ENCODE measurements at places on chromosomes 3 and 15.
A peak's percentile ranks its signal among the peaks of the same experiment; 100 is the strongest.

- no peak for DNase-seq
Measured at GRCh38 chr3:149385617-149386298, 8.3 kb upstream of the TM4SF1 start.

- no peak for DNase-seq
Measured at GRCh38 chr15:31389576-31389975, 62.9 kb downstream of the KLF13 start.

DNA sequence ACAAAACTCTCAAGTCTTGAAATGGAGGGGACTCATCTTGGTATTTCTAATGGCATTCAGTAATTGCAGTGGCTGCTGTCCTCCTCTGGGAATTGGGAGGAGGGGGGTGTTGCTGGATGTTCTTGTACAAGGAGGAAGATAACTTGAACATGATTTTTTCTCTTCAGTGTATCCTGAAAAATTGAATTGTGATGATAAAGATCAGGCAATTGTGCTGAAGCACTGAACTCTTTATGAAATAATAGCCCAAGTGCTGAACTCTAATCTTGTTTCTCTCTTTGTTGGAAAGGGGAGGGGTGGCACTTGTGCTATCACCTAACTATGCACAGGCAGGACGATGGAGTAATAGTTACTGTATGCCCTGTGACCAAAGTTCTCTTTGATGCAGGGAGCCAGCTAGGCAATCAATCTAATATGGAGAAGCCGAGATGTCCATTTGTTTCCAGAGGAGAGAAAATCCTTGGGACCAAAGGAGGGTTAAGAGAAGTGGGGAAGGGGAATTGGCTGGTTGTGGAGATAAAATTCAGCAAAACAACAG, 68.1 kb upstream of the ATP2C1 start:
- no peak for DNase-seq

- no peak for DNase-seq
Measured at GRCh38 chr3:107861904-107862303, 228.9 kb downstream of the CD47 start.

GRCh38 chr3:197514786-197515355, 40.9 kb downstream of the BDH1 start:
- DNase-seq, result no peak

- no peak for DNase-seq
Measured at GRCh38 chr15:68646156-68646555, 67.4 kb downstream of the CORO2B start.

GRCh38 chr3:128996200-128996599, 2.3 kb upstream of the CFAP92 start:
- DNase-seq, result no peak

DNA sequence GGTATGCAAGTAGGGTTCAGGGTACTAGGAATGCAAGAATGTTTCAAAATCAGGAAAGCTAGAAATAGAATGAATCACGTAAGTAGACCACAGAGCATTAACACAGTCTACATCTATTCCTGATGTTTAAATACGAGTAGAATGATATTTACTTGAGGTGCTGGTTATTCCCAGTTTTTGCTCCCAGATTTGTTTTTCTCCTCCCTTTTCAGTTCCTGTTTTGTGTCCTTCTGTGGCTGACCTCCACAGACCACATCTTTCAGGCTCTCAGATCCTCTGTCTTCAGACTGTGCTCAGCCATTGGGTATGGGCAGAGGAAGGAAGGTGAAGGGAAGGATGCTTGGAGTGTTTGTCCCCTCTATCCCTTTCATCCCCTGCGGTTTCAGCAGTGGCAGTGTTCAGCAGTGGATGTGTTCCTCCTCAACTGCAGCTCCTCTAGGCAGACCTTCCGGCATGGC, 276.6 kb downstream of the ZNF621 start:
- DNase-seq, result peak; percentile 50

DNA sequence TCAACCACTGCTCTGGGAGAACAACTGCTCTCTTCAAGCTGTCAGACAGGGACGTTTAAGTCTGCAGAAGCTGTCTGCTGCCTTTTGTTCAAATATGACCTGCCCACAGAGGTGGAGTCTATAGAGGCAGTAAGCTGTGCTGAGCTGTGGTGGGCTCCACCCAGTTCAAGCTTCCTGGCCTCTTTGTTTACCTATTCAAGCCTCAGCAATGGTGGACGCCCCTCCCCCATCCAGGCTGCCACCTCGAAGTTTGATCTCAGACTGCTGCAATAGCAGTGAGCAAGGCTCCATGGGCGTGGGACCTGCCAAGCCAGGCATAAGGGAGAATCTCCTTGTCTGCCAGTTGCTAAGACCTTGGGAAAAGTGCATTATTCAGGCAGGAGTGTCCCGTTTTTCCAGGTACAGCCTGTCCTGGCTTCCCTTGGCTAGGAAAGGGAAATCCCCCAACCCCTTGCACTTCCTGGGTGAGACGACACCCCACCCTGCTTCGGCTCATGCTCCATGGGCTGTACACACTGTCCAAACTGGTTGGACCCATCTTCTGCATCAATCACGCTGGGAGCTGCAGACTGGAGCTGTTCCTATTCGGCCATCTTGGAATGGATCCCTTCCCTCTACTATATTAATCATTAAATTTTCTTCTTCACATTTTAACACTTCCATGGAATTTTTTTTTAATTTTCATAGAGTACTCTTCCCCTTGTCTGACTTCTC, 167.0 kb upstream of the UBE2E2 start:
- DNase-seq, result no peak

DNA sequence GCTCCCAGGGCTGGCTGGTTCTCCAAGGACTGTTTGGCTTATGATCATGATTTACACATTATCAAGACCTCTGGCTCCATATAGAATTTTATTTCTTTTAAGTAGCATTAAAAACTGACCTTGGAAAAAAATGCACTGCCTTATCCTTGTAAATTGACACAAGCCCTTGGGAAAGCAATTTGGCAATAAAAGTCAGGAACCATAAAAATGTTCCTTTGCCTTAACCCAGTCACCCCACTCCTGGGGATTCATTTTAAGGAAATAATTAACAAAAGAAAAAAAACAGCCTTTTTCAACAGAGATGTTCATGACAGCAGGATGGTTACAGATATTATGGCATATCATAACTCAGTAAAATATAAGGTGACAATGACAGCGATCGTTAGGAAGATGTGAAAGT, 51.6 kb upstream of the NR2E3 start:
- no peak for DNase-seq

- DNase-seq, result no peak
Measured at GRCh38 chr3:75951941-75952340, 166.6 kb upstream of the ZNF717 start.

DNA sequence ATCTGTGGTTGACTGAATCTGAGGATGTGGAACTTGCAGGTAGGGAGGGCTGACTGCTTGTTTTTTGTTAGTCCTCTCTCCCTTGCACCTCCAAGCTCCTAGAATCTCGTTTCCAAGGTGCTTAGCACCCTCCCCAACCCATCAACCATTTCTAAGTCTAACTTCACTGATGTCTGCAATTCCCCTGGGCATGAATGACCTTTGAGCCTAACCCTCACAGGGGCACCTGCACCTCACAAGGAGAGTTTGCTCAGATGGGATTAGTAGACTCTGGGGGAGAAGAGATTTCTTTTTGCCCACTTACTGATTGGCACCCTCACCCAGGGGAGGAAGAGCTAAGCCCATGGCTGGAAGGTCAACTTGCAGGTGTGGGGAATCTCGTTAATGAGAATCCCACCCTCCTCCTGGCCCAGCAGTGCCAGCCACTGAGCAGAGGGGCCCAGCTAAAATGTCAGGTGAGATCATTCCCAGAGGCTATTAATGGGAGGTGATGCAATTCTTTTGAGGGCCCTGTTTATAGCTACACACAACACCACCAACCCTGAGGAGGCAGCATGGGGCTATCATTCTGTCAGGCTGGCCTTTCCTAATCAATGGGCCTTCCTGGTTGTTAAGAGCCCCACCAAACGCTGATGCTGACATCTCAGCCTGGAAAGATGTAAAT, 81.6 kb upstream of the HERC1 start:
- no peak for DNase-seq

GRCh38 chr3:126541628-126542339, 16.9 kb downstream of the C3orf22 start:
- DNase-seq, result no peak

GRCh38 chr3:46936733-46937250, 39.8 kb downstream of the CCDC12 start:
- DNase-seq, result peak; percentile 61

GRCh38 chr15:76492538-76492937, 156.0 kb downstream of the ISL2 start:
- no peak for DNase-seq
